Stromal cell of bone marrow (primary cell): ENCODE measurements at places on chromosomes 7 and 10.
A peak's percentile ranks its signal among the peaks of the same experiment; 100 is the strongest.

GRCh38 chr7:132500727-132501440 lies 75.4 kb downstream of the PLXNA4 start:
- peak; percentile 77 for DNase-seq

- DNase-seq, result no peak
These were observed 80.5 kb downstream of the MET start for GRCh38 chr7:116752305-116753074.

DNA sequence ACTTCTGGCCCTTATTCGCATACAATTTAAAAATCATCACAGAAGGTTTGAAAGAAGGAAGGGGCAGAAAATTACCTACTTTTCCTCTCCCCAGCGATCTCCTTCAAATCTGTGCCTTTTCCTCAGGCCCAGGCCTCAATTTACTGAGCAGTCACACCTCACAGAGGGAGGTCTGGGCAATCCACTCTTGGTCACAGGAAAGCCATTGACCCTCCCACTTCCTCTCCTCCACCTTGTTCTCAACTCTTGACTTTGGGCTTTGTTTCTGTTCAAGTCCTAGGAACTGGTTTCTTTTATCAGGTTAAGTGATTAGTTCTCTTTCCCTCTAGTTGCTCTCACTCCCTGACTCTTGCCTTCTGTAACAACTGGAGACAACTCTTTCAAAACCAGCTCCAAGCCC lies 37.0 kb upstream of the ATRNL1 start:
- no peak for DNase-seq

- DNase-seq, result no peak
These were observed 109.0 kb downstream of the FZD1 start for GRCh38 chr7:91373111-91373800.

DNA sequence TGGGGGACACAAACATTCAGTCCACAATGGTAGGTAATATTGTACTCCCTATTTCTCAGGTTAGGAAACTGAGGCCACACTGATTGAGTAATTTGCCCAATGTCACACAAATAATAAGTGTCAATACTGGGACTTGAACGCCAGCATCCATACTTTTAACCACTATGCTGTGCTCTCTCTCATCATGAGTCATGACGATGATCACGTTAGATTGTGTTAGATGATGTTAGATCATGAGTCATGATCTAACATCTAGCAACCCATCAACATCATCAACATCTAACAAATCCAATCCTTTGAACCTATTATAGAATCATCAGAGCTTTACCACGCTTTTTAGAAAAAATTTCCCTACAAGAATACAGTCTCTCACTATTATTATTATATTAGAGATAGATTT lies 28.1 kb upstream of the HERPUD2 start:
- DNase-seq, result no peak

GRCh38 chr7:41333511-41333910 lies 369.4 kb downstream of the INHBA start:
- DNase-seq, result no peak
